Stimulated activated CD8-positive, alpha-beta memory T cell treated with anti-CD3 and anti-CD28 coated beads, Interleukin-2, amount 100 ng/mL, for 1 hour (primary cell): ENCODE measurements at places on chromosomes 7 and 10.

DNA sequence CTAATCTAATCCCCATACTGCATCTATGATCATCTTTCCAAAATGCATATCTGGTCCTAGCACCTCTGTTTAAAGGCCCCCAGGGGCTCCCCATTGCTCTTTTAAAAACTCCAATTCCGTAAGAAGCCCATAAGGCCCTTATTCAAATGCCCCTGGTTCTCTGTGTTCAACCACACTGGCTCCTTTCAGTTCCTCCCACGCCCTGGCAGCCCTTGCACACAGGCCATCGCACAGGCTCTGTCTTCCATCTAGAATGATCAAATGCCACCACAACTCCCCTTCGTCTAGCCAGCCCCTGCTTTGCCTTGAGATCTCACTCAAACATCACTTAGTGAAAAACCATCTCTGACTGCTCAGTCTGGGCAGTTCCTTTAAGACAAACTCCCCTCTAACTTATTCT, 112.9 kb upstream of the LYZL2 start:
- no peak for DNase-seq

- no peak for DNase-seq
Observed at GRCh38 chr10:35300063-35300699, 36.1 kb upstream of the CCNY start.

- DNase-seq = no peak
Observed at GRCh38 chr10:132859084-132859855, 73.3 kb upstream of the NKX6-2 start.

DNA sequence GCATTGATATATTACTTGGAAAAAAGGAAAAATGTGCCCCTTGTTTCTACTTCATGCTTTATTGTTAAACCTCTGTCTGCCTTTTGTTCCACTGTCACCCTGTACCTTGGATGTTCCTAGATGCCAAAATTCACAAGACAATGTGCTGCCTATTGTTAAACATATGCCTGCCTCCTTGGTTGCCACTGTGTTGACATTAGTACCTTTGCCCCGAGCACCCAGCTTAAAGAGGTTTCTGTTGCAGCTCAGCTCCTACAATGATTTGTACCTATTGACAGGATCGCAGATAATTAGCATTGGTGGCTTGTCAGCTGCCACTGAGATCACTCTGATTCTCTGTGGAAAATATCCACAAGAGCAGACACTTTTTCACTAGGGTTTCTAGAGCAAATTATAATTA, 188.0 kb downstream of the KCND2 start:
- no peak for DNase-seq

DNA sequence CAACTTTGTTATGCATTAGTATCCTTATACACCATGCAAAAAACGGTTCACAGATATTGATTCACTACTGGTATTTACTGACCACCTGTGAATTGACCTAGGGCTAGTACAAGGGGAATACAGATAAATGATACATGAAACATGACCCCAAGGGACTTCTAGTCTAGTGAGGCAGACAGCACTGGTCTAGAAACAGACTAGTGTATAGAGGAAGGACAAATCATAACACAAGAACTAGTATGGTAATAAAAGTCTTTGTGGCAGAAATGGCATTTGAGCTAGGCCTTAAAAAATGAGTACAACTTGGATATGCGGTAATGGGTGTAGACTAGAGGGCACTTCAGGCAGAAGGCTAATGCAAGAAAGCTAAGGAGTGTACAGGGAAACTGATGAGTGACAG, 86.6 kb downstream of the SLC25A13 start:
- DNase-seq = no peak

- peak; percentile 16 for DNase-seq
Observed at GRCh38 chr7:99579956-99580777, 17.9 kb upstream of the TMEM225B start.

- DNase-seq = no peak
Observed at GRCh38 chr7:91235211-91235832, 28.9 kb upstream of the FZD1 start.

GRCh38 chr7:26560526-26561256, 269.0 kb downstream of the SNX10 start:
- DNase-seq = no peak

DNA sequence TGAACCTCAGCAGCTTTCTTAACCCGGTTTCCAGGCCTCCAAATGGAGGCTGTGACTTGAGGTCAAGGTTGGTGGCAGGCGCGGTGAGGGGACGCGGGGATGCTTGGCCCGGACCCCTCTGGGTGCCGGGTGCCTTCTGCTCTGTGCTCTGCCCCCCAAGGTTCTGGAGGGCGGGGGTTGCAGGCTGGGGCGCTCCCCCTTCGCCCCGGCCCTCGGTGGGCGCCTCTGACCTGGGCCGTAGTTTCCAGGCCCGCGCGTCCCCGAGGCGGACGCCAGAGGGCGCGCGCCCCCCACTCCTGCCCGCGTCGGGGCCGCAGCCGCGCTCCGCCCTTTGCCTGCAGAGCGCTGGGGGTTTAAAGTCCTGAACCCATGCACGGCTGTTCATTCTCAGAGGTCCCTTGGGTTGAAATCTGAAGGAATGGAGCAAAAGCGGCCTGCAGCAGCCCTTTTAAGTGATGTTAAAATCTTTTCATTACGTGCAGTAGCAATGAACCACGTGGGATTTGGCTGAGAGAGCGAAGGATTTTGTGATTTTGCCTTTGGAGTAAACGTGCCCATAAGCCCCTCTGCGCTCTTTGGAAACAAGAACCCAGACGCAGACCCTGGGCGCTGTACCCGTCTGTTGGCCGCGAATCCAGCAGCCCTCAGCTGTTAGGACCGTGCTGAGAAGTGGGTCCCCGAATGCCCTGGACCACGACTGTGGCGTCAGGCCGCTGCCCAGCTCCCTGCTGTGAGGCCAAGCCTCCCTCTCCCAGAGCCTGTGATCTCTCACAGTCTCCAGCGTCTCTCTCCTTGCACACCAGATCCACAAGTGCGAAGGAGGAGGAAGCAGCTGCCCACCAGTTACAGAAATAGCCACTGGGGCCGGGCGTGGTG, 135.0 kb downstream of the ACTR3B start:
- no peak for DNase-seq

DNA sequence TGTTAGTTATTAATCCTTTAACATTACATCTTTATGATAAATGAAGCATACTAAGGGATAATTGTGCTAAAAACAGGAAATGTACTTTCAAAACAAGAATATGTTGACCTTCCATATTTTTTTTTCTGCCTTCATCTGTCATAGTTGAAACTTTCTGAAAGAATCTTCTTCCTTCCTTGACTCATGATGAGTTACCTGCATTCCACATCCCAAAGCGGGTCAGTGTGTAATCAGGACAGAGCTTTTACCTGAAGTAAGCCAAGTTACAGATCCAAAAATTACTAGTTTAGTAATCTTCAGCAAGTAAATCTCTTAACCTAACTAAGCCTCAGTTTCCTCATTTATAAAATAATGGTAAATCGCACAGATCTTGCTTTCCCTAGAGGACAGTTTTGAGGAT, 13.4 kb upstream of the ARL4A start:
- no peak for DNase-seq

DNA sequence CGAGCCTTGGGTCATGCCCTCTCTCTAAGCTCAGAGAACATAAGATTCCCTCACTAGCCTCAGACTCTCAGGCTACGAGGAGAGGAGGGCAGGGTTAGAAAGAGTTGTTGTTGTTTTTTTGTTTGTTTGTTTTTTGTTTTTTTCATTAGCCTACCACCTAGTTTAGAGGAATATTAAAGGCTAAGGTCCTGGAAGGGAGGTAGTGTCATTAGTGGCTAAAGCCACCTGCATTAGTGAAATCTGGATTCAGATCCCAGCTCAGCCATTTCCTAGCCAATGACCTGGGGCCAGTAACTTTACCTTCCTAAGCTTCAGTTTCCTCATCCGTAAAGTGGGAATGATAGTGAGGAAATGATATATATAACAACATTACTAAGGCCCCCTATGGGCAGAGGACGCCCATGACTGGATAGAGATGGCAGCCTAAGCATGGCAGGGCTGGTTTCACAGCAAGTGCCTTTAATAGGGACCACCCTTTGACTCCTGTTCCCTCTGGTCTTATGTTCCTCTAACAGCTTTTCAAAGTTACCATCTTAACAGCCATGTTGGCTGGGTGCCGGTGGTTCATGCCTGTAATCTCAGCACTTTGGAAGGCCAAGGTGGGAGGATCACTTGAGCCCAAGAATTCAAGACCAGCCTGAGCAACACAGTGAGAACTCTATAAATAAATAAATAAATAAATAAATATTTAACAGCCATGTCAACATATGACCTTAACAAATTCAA, 5.1 kb downstream of the DDIT4 start:
- no peak for DNase-seq

DNA sequence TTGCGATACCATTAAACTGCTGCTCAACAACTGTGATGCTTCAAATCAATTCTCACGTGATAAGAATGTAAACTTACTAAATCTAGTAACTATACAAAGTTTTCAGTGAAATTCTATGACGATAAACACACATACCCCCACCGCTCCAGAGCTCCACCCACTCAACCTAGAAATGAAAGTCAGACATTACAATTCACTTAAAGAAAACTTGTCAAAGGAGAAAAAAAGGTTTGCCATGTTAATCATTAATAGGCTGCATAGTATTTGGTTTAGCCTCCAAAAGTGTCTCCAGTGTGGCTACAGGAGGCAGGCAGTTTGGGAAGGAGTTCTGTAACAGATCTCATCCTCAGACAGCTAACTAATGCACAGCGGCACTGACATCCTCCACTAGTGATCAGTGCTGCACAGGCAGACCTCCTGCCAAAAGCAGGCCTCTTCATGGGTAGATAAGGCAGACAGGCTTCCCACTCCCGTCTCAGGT, 3.1 kb downstream of the HERPUD2 start:
- no peak for DNase-seq

GRCh38 chr7:127782654-127783559, 130.9 kb downstream of the SND1 start:
- no peak for DNase-seq

DNA sequence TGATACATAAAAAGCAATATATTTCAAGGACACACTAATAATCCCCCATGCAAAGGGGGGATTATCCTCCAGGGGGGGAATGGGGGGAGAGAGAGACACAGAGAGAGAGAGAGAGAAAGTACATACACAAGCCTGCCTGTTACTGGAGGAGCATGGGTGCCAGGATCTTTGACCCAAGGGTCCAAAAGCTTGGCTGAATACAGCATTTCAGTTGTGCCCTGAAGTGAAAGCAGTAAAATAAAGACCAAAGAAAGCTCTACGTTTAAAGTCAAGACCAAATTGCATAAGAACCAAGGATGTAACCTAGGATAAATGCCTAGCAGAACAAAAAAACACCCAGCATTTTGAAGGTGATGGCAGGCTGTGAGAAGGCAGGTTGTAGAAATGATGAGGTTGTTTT, 27.8 kb upstream of the ITGB8 start:
- DNase-seq = no peak

GRCh38 chr7:98990356-98990755, 112.0 kb downstream of the TRRAP start:
- no peak for DNase-seq

DNA sequence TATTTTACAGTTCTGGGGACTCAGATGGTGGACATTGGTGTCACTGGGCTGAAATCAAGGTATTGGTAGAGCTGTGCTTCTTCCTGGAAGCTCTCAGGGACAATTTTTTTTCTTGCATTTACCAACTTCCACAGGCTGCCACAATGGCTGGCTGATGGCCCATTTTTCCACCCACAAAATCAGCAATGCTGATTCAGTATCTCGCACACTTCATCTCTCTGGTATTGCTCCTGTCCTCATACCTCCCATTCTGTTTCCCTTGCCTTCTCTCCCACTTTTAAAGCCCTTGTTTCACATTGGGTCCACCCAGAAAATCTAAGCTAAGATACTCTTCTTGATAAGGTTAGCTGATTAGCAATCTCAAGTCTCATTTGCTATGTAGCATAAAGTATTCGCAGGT, 530.9 kb upstream of the POM121L12 start:
- DNase-seq = no peak

DNA sequence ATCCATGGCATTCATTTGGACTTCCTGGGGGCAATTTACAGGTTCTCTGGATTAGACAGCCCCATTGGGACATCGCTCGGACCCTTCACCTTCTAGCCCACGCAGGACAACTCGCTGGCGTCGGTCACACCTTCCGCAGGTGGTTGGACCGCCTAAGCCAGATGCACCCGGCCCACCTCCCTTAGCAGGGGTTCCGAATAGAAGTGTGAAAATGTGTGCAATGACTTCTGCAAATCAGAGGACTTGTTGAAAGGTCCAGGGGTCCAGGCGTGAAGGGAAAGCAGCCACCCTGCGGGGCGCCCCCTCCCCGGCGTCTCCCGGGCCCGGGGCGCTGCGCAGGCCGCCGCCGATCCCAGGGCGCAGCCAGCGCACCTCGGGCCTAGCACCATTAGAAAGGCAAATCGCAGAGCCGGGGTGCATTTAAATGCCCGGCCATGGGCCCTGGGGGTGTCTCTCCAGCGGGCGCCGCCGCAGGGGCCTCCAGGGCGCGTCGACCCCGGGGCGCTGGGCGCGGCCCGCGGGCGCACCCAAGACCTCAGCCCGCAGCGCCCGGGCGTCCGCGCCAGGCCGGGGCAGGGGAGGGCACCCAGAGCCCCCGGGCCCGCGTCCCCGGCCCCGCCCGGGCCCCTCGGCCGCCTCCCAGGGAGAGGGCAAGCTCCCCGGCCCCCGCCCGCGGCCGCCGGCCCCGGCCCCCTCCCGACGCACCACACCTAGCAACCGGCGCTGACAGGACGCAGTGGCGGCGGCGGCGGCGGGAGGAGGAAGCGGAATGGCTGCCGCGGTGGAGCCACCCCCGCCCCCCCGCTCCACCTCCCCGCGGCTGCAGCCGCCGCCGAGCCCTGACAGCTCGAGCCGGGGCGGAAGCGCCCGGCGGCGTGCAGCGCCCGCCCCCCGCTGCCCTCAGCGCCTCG, 1.2 kb downstream of the JAZF1 start:
- DNase-seq = peak; percentile 59

DNA sequence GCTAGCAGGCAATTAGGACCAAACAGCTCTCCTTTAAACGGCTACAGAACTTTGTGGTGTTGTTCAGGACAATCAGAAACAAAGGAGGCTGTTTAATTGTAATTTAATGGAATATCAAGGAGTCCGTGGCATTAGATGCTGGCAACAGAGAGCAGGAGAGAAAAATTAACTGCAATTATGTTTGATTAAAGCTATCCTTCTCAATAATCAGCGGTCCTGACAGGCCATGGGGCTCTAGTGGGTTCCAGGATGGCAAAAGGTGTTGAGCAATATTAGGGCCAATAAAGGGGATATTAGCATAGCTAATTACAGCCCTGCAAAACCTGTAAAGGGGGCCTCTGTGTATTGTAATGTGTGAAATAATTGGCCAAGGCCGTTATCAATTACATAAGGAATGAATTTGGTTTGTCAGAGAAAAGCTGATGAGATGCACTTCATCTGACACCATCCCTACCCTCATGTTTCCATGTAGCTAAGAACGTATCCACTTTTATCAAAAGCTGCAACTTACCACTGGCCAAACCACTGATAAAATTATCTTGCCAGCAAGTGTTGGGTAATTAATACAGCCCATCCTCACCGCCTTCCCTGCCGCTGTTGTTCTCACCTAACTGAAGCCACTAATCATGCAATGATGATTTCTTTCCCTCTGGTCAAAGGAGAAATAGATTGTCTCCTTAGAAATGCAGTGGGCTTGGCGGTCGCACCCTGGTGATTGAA, 81.6 kb downstream of the EBF3 start:
- no peak for DNase-seq
